ENCODE measurements at places on chromosomes 1 and 21.
A peak's percentile ranks its signal among the peaks of the same experiment; 100 is the strongest.

DNA sequence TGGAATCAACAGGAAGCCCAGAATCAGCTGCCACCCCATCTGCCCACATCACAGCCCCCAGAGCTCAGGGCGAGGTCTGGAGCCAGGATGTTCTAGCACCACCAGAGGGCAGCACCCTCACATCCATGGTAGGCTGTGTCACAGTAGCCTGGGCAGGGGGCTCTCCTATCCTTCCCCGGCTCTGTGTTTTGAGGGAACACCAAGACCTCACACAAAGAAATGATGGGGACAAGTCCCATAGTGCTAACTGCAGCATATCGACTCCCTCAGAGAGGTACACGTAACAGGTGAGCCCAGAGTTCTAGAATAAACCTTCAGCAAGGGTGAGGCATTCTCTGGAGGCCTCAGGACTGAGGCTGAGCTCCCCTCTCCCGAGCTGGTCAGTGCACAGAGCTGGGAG lies 2.3 kb upstream of the KCNC4 start:
- DNase-seq: peak; percentile 89

DNA sequence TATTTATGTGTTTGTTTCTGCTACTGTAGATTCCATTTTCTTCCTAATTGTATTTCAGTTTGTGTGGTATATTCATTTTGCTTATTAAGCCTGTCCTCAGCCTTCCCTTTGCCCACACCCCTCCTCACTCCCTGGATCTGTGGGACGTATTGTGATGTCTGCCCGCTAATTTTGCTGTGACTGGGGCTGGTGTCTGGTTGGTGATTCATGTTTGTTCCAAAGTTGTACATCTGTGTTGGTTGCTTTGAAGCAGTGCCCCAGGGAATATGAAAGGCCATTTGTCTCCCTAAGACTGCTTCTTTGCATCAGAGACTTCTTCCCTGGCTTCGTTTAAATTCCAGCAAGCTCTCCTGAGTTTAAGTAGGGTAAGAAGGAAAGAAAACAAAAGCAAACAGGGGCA lies 289.5 kb upstream of the SGIP1 start:
- no peak for DNase-seq

DNA sequence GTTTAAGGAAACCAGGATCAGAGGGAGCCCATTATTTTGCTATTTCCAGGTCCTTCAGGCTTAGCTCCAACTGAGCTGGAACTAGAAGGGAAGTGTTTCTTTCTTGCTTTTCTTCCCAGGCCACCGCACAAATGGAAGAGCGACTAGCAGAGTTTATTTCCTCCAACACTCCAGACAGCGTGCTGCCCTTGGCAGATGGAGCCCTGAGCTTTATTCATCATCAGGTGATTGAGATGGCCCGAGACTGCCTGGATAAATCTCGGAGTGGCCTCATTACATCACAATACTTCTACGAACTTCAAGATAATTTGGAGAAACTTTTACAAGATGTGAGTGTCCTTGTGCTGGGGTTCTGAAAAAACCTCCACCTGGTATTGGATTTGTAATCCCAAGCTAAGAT lies 121.8 kb downstream of the PIK3R3 start:
- no peak for DNase-seq

GRCh38 chr1:29858646-29859045 lies 622.3 kb downstream of the PTPRU start:
- DNase-seq: no peak

DNA sequence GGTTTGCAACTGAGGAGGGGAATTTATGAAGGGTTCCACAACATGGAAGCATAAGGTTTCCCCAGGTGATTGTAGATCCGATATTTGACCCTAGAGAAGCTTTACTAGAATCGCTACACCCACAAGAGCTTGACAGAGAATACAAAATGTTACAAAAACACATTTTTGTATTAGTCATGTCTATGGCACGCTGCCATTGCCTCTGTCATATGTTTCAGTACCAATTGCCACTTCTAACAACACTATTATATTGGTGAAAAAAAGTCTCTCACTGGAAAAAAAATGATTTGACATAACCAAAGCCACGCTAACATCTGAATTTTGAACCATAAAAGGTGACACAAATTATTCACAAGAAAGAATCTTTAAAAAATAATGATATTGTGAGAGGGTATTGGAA lies 214.5 kb downstream of the KCNT2 start:
- no peak for DNase-seq

DNA sequence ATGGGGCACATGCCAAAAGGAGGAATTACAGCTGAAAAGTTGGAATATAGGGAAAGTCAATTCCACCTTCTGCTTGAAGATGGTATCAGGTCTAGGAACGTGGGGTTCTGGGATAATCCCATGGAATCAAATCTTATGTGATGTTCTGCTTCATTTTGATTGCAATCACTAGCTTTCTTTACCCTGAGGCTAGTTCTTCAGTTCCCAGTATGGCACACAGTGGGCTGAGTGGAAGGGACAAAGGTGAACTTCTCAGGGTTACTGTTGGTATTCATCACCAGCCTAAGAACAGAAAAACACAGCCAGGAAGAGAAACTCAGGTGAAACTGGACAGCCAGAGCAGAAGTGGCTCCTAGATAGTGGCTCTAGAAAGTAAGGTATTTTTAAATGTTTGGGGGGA lies 117.8 kb downstream of the TNFSF18 start:
- DNase-seq: no peak

DNA sequence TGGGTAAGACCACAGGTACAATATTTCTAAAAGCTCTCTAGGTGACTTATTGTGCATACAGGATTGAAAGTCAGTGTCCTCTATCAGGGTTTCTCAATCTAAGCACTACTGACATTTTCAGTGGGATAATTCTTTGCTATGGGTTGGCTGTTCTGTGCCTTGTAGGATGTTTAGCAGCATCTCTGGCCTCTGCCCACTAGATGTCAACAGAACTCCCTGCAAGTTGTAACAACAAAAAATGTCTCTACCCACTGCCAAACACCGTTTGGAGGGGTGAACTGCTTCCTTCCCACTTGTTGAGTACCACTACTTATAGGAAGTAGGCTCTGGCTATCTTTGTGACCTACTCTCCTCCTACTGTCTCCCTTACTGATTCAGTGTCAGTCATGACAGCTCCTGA lies 90.1 kb upstream of the ZRANB2 start:
- no peak for DNase-seq

DNA sequence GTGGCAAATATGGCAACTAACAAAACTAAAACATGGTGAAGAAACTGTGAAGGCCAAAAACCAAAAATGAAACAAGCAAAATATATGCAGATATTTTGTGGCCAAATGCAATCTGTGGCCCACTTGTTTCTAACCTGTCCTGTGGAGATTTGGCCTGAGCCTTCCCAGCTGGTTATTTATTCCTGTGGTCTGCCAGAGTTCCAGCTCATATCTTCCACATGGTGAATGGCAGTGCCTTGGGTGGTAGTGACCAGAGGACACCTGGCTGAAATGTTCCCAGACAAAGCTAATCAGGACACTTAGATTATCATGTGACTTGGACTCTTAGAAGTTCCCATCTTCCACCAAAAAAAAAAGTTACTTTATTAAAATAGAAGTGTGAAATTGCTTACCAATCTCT lies 39.7 kb downstream of the RNASEL start:
- DNase-seq: no peak

DNA sequence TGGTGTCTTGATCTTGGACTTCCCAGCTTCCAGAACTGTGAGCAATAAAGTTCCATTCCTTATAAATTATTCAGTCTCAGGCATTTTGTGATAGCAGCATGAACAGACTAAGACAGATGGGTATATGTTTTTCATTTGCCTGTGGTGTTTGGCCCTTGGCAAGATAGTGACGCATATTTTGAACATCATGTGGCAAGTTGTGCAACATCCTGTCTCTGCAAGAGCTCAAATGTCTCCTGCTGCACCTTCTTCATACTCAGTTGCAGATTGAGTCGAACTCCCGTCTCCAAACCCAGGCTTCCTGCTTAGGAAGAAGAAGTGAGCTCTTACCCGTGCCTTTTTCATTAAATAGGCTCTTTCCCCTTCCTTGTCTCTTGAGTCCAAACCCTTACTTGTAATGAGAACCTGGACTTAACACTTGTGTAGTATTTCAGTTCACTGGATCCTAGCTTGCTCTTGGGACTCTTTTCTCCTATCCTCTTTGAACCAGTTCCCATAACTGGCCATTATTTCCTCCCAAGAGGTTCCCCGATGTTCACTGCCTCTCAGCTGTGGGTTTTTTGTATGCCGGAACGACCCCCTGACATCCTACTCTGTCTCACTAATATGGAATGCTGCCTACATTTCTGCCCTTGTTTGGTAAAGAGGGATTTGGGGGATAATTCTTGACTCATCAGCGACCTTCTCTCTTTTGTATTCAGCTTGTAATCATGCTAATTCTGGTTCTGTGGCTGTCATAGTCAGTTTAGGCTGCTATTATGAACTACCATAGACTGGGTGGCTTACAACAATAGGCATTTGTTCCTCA lies 125.0 kb upstream of the KCNK2 start:
- DNase-seq: no peak

DNA sequence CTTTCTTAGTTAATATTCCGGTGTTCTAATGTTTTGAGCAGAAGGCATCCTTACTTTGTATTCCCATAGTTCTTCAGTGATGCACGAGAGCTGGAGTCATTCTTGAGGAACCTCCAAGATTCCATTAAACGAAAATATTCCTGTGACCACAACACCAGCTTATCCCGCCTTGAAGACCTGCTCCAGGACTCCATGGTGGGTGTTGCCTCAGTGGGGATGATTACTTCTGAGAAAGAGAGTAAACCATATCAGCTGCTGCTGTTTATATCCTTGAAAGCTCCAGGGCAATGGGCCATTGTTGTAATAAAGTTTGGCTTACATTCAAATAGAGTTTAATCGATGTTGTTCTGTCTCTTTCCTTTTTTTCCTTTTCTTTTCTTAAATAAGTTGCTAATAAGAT lies 93.1 kb downstream of the MACF1 start:
- DNase-seq: no peak

- no peak for DNase-seq
Observed at GRCh38 chr1:44632598-44632997, 41.7 kb downstream of the TMEM53 start.
